BJ (cell line): ENCODE measurements at places on chromosomes 2 and 18.

- DNase-seq = no peak
Measured at GRCh38 chr2:5915881-5916310, 223.7 kb downstream of the SOX11 start.

DNA sequence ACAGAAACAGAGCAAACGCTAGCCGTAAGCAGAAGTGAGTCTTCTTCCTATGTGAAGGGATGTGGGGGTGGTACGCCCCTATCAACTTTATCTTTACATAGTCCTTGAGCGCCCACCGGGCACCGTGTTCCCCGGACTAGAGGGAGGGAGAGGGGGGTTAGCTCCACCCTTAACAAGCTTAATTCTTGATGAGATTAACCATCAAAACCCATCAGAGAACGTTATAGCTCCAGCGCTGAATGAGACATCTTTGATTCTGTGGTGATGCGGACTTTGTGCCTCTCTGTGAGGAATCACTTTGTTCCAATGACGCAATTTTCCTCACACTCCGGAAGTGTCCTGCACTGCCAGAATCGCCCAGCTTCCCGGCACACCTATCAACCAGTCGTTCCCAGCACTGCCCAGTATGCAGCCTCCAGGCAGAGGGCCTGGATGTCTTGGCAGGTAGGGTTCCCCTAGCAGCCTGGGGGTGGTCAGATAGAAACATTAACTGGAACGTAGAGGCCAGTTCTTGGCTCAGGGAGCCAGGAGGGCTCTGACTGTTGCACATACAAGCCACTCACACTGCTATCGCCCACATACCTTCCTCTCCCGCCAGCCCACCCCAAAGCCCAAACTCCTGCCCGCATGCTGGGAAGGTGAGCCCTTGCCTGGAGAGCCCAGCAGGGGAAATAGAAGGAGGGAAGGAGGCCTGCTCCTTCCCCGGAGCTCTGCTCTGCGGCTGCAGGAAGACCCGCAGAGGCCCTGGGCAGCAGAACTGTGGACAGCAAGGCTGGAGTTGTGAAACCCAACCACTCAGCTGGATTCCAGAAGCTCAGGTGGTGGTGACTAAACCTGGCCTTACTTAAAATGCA, 1.9 kb upstream of the ODC1 start:
- no peak for DNase-seq

DNA sequence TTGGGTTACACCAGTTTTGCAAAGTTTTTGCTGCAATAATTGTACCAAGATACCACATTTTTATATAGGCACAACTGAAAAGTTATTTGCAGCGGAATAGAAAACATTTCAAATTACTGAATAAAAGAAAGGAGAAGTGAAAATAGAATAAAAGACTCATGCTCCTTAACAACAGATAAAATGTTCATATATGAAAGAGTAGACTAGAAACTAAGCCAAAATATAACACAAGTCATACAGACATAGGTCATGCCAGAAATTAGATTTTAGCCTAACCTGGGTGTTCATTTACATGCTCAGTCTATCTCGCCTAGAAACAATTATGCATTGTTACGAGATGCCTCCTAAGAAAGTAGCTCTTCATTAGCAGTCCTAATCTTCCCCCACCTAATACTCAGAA, 16.4 kb upstream of the MAP3K20 start:
- no peak for DNase-seq

DNA sequence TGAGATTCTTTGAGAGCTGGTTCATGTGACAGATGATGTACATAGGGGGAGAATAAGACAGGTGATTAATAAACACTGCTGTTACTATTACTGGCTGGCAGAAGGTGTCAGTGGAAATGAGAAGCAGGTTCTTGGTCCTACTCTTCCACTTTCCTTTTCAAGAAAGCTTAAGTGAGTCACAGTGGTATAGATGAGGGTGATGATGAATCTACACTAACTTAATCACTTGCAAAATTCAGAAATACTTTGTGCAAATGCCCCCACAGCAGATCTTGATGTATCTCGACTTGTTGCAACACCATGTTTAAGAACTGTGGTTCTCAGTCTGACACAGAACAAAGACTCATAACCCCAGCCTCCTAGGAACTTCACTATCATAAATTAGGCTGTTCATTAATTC, 35.9 kb upstream of the MGAT5 start:
- DNase-seq = no peak

DNA sequence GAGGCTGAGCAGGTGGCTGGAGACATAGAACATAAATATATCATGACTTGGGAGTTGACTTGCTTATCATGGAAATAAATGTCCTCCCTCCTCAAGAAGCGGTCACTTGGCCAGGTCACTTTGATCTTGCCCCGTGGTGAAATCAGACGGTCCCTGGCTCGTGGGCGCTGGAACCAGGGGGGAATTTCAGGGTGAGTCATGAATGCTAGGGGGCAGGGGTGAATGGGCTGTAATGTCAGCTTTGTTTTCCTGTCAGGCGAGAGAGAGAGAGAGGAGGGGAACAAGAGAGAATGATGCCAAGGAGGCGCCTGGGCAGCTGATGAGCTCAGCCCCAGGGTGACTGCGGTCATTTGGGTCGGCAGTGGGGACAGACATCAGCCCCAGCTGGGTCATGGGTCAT, 47.7 kb downstream of the RRM2 start:
- no peak for DNase-seq

DNA sequence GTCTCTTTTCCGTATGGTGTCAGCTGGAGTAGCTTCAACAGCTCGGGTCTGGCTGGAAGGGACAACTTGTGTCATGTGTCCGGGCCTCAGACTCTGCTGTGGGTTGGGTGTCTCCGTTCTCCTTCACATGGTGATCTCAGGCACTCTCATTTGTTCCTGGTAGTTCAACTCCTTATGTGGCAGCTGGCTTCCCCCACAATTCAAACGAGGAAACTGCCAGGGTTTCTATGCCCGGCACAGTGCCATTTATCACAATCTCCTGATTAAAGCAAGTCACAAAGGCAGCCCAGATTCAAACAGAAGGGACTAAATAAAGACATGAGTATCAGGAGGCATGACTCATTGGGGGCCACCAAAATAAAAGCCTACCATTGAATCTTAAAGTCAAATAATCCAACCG, 22.7 kb downstream of the MRO start:
- DNase-seq = no peak

GRCh38 chr2:144085016-144085415, 434.9 kb downstream of the ZEB2 start:
- DNase-seq = no peak

GRCh38 chr2:18218160-18218933, 339.9 kb downstream of the KCNS3 start:
- no peak for DNase-seq
